ENCODE measurements at places on chromosomes 2 and 18. TPM values are rescaled to one million over a fixed set of nuclear protein-coding genes. Genes with fewer than 3 reads are reported as not detected.

DNA sequence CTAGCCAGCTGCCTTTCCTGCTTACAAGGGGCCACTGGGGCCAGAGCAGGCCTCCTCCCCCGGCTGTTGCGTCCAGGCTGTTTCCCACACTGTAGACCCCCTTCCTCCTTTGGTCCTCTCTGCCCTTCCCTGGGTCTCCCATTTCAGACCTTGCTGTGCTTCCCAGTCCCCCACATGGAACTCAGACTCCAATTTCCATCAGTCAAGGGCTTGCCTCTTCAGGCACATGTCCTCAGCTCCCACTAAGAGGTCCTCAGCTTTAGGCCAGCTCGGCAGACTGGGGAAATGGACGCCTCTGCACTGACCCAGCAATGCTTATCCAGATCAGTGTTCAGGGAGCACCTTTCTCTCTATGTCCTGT is 98.0 kb upstream of the BZW1 start:
- DNase-seq = no peak

- DNase-seq = no peak
Observed at GRCh38 chr18:78406743-78407465, 572.7 kb upstream of the SALL3 start.

DNA sequence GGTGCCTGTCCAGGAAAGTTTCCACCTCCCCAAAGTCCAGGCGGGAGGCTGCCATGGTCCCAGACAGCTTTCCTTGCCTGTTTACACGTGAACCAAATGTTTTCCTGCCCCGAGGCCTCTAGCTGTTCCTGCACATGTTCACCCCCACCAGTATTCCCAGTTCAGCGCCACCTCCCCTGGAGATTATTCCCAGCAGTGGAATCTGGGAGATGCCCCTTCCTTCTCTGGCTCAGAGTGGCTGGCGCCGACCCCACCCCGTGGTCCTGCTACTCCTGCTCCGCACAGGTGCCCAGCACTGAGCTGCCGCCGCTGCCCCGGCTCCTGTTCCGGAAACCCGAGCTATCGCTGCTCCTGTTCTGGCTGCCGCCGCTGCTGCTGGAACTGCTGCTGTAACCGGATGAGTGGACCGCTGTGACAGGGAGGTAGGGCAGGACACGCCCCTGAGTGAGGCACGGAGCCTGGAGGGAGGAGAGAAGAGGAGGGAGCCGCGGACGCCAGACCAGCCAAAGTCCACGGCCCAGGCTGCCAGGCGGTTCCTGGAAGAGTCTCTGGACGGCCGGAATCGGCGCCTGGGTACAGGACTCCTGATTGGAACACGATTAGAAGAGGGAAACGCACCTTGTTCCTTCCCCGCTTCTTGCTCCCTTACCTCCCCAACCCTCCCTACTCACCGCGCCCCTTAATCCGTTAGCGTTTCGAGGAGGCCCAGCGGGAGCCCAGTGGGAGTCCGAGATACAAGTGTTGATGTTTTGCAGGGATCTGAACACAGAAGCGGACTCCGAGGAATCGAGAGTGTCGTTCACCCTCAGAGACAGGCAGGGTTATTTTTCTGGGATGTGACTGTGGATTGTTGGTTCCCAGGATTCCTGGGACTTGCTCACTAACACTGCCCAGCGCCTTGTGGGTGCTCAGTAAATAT is at the start of gene PDE11A:
PDE11A (minus strand) TSS at position 395 of the 919 bp plus-strand sequence; CDS start at position 55, 340 bp downstream.
- peak; percentile 71 for DNase-seq

DNA sequence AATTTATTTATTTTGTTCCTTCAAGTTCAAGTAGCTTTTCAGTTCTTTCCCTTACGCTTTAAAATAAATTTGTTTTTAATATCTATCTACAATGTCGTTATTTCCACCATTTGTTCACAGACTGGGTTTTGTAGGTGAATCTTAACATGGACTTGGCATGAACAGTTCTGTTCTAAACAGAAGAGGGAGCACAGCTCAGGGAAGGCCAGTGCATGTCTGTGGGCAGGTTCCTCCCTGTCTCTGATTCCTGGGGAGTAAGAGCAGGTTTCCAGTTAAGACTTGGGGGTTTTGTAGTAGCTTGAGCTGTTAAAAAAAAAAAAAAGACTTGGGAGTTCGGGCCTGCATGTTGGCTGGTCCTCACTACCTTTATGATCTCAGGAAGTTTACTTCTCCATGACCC is 11.1 kb downstream of the TTL start:
- DNase-seq = no peak

DNA sequence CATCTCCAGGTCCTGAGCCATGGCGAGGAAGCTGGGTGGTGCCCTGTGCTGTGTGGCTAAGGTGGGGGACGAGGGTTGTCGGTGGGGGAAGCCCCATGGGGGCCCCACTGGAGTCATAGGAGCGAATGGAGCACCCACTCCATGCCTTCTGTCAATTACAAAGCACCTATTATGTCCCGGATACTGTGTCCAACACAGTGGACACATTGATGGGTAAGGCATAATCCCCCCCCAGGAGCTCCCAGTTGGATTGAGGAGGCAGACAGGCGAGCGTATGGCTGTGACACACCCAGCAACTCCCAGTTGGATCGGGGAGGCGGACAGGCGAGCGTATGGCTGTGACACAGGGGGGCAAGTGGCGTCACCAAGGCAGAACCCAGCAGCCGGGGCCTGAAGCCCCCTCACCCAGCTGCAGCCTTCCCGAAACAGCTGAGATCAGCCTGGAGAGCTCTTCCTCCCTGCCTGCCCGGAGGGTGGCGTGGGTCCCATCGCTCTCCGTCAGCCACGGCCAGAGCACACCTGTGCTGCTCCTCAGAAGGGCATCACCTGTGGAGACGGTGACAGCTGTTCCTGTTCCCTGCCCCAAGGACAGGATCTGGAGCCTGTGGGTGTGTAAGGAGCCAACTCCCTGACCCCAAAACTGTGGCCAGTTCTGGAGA is 69.6 kb downstream of the HPCAL1 start:
- no peak for DNase-seq

GRCh38 chr2:52779446-52779845 is 988.2 kb upstream of the CHAC2 start:
- no peak for DNase-seq

GRCh38 chr18:11027862-11028261 is 121.5 kb downstream of the PIEZO2 start:
- no peak for DNase-seq

DNA sequence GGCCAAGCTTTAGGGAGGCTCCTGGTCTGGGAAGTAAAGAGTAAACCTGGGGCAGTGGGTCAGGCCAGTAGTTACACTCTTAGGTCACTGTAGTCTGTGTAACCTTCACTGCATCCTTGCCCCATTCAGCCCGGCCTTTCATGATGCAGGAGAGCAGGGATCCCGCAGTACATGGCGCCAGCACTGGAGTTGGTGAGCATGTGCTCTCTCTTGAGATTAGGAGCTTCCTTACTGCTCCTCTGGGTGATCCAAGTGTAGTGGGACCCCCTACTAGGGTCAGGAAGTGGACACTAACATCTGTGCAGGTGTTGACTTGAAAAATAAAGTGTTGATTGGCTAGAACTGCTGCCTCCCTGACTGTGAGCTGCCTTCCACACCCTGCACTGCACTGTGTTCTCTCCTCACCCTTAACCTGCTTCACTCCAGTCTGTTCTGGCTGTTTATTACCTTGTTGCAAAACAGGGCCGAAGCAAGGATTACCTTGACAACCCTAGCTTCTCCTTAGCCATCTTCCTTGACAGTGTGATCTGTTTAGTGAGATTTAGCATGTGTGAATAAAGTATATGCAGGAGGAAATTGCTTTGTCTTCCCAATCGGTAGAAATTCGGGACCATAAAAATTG is 5.2 kb downstream of the RETREG2 start:
- DNase-seq = no peak

GRCh38 chr18:42404151-42404550 is 449.1 kb downstream of the PIK3C3 start:
- DNase-seq = no peak

- no peak for DNase-seq
Observed at GRCh38 chr2:225488743-225489142, 89.2 kb downstream of the NYAP2 start.

DNA sequence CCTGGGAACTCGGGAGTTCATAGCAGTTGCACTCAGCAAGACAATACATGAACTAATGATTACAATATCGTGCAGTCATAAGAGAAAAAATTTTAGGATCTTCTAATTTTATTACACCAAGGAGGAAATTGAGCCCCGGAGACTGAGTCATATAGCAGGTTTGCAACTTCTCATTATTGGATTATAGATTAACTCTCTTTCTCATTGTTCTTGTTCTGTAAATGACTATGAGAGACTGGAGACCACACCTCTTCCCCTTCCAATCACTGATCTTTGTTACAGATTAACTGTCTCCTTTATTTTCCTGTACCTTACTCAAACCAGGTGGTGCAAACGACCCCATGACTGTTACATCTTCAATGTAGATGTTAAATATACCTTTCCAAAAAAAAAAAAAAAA is 435.8 kb upstream of the DDX18 start:
- DNase-seq = no peak

- peak; percentile 28 for DNase-seq
Observed at GRCh38 chr18:64097497-64097896, 51.4 kb downstream of the LINC00305 start.

GRCh38 chr2:240877460-240878340 is 9.1 kb downstream of the AGXT start:
- no peak for DNase-seq

- peak; percentile 97 for DNase-seq
Observed at GRCh38 chr2:223047260-223047761, 4.7 kb upstream of the KCNE4 start.

DNA sequence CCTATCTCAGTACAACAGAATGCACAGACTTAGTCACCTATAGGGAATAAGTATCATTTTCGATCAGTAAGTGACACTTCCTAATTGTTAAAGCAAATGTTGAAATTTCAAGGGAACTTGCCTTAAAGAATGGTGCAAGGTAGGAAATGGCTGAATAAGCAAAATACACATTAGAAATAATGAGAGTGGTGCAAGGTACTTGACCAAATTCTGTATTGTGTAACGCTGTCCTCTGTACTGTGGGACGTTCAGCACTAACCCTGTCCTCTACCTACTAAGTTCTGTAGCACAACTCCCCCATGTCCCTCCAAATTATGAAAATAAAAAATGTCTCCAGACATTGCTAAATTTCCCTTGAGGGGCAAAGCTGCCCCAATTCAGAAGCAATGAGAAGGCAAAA is 19.4 kb downstream of the MMADHC start:
- DNase-seq = no peak

- no peak for DNase-seq
Observed at GRCh38 chr2:16440898-16441297, 224.7 kb downstream of the CYRIA start.

- no peak for DNase-seq
Observed at GRCh38 chr18:51226068-51226467, 28.6 kb upstream of the MEX3C start.

DNA sequence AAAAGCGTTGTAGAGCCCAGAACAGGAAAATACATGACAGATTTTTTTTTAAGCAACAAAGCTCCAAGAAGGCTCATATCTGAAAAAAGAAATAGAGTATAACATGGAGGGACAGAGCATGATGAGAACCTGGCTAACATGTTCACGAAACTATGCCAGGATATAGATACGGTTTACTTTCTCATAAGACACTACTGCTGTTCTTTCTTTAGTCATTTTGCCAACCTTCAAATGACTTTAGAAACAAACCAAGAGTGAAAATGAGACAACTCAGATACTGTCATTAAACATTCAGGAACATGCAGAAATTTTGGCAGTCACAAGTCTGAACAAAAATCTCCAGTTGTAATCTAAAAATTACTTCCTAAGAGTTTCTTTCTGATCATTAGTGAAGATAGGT is 14.3 kb downstream of the LPIN2 start:
- no peak for DNase-seq

- peak; percentile 12 for DNase-seq
Observed at GRCh38 chr2:162430323-162430722, 86.4 kb downstream of the GCA start.

DNA sequence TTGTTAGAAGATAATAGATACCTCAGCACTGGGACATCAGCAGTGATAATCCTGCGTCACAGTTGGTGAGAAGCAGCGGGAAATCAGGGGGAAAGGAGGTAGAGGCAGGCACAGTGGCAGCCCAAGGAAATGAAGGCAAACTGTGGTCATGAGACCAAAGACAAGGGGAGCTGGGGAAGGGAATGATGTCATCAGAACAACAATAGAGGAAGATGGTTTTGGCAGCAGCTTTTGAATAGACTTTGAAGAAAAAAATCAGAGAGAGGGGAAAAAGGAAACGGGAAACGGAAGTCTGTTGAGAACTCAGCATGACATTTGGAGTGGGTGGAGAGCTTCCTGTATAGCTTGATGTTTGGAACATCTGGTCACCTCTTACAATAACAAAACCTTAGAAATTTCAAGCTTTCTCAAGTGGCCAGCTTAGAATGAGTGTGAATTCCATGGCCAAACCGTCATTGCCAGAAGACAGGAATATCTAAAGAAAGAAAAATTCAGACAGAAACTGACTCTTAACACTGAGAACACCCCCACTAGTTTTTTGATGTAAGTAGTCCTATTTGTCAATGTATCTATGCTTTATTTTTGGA is 18.4 kb upstream of the YES1 start:
- DNase-seq = peak; percentile 47

DNA sequence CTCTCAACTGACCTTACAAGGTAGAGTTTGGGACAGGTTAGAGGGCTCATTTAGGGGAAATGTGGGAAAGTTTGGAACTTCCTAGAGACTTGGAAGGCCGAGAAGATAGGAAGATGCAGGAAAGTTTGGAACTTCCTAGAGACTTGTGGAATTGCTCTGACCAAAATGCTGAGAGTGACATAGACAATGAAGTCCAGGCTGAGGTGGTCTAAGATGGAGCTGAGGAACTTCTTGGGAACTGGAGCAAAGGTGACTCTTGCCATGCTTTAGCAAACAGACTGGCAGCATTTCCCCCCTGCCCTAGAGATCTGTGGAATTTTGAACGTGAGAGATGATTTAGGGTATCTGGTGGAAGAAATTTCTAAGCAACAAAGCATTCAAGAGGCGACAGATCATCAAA is 258.9 kb upstream of the GULP1 start:
- no peak for DNase-seq

GRCh38 chr18:23982155-23983079 is 32.1 kb upstream of the TTC39C start:
- DNase-seq = peak; percentile 67

- peak; percentile 49 for DNase-seq
Observed at GRCh38 chr2:204089574-204089973, 153.0 kb downstream of the ICOS start.

DNA sequence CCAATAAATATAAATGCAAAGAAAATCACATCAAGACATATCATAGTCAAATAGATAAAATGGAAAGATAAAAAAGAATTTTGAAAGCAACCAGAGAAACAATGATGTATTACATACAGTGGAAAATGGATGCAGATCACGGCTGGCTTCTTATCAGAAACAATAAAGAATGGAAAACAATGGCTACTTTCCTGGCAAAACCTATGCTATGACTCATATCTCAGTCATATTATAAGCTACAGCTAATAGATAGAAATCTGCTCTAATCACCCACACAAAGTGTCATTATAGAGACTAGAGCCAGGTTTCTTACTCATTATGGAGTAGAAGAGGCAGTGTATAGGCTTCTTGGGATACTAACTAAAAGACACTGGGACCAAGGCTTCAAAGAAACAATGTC is 93.5 kb upstream of the TACR1 start:
- DNase-seq = no peak

The TXNDC2 gene
- total RNA-seq = 5.1 TPM

The CDH2 gene
- total RNA-seq = 53.4 TPM

The HOXD12 gene
- 1.9 TPM for total RNA-seq

The SULT1C4 gene
- 17.1 TPM for total RNA-seq

The ANXA4 gene
- total RNA-seq = 56.8 TPM

The AKAIN1 gene
- total RNA-seq = not detected

The SPP2 gene
- total RNA-seq = not detected

The EGR4 gene
- total RNA-seq = 1.4 TPM

The SPHKAP gene
- 2.6 TPM for total RNA-seq

The TEKT4 gene
- 1.9 TPM for total RNA-seq

The REG1A gene
- not detected for total RNA-seq

The UGT1A9 gene
- total RNA-seq = 0.48 TPM

The CKAP2L gene
- total RNA-seq = 4.1 TPM

All from umbilical cord (tissue), 2 donors.